ENCODE measurements at places on chromosomes 12 and 14.

GRCh38 chr14:40911141-40911540 lies 695.5 kb upstream of the LRFN5 start:
- DNase-seq: no peak

- no peak for DNase-seq
These were observed 33.6 kb downstream of the E2F7 start for GRCh38 chr12:77031745-77032144.

DNA sequence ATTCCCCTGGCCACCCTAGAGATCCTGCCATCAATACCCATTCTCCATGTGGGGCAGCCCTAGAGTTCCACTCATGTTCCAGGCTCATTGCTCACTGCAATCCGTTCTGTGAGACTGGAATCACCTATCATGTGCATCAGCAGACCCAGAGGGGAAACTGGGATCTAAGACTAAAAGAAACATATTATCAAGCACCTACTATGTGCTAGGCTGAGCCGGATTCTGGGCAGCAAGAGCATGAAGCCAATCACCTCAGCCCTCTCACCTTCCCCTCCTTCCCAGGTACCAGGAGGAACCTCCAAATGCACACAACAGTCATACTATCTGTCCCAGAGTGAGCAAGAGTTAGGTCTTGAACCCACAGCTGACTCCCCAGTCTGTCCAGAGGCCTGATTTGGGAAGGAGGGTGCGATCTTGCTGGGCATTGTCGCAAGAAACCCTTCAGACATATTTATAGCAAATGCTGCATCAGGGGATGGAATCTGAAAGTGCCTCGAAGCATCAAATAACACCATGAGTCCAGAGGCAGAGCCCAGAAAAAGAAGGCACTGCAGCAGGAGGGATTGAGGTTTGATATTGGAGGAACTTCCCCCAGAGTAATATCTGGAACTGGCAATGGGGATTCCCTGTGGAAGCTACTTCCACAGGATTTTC lies 6.7 kb upstream of the CACNB3 start:
- no peak for DNase-seq

GRCh38 chr14:106455026-106455425 lies 928.6 kb downstream of the TMEM121 start:
- DNase-seq: no peak

- no peak for DNase-seq
These were observed 1.5 kb downstream of the MAP4K5 start for GRCh38 chr14:50530794-50531365.

GRCh38 chr12:122437656-122438121 lies 15.2 kb upstream of the CLIP1 start:
- no peak for DNase-seq

DNA sequence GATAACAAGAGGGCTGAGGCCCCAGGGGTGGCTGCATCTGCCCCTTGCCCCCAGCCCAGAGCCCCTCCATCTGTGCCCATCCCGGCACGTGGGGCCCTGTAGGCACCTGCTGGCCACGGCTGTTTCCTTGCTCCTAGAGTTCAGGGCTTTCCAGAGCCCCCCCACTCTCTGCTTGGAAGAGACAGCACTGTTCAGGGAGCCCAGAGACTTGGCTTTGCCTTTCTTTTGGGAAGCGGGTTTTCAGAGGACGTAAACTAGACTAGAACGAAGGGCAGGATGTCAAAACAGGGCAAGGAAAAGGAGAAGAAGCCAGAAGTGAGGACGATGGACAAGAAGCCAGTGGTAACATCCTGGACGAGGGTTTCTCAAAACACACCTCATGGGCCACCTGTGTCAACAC lies 163.3 kb upstream of the LHX5 start:
- DNase-seq: no peak

DNA sequence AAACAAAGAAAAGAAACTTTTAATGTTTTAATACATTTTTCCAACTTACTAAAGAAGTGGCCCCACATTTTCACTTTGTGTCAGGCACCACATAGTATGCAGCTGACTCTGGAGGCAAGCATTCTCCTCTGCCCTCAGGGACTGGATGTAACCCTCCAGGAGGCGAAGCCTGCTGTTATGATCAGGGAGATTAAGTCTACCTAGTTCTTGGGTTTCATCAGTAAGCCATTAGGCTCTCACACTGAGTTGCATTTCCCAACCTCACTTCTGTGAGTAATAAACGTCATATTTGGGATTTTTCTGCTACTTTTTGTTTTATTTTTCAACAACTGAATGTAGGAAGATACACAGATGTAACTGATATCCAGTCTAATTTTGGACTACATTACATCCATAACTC lies 101.2 kb upstream of the LRFN5 start:
- DNase-seq: peak; percentile 26

DNA sequence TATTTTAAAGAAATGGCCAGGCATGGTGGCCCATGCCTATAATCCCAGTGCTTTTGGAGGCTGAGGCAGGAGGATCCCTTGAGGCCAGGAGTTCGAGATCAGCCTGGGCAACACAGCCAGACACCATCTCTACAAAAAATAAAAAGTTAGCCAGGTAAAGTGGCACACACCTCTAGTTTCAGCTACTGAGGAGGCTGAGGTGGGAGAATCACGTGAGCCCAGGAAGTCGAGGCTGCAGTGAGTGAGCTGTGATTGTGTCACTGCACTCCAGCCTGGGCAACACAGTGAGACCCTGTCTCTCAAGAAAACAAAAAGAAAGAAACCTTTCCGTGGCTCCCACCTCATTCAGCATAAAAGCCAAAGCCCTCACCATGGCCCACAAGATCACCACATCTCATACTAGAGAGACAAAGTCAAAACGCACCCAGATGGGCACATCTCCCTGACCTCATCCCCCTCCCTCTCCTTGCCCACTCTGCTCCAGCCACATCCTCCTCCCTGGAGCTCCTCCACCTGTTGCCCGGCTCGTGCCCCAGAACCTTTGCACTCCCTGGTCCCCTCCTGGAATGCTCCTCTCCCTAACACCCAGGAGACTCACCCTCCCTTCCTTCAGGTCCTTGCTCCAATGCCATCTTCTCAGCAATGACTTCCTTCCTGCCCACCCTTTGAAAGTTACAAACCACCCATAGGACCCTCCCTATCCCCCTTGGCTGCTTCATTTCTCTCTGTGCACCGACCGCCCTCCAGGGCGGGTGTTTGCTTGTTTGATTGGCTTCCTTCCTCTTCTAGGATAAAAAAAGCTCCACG lies 4.8 kb upstream of the SCARB1 start:
- no peak for DNase-seq

DNA sequence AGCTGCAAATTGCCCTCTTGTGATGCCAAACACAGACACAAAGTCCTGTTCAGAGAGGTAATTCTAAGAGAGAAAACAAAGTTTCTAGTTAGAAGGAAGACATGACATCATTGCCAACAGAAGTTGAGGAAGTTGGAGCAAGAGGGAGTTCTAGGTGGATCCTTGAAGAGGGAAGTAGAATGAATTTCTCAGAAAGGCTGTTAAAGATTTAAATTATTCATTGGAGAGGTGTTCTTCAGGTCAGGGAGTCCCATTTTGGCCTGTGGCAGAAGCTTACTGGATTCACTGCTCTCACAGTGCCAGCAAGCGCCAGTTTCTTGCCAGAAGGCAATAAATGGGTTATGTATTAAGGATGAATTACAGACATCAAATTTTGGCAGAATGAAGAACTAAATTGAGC lies 15.3 kb downstream of the TSFM start:
- no peak for DNase-seq

GRCh38 chr12:996881-997280 lies 5.9 kb downstream of the ERC1 start:
- DNase-seq: no peak

GRCh38 chr14:63288853-63289252 lies 29.9 kb downstream of the GPHB5 start:
- no peak for DNase-seq
